Fibroblast of lung (primary cell): ENCODE measurements at places on chromosomes 2 and 18. TPM values are rescaled to one million over a fixed set of nuclear protein-coding genes. Genes with fewer than 3 reads are reported as not detected.

Gene SERPINB3
- total RNA-seq: not detected in 2 replicates

DNA sequence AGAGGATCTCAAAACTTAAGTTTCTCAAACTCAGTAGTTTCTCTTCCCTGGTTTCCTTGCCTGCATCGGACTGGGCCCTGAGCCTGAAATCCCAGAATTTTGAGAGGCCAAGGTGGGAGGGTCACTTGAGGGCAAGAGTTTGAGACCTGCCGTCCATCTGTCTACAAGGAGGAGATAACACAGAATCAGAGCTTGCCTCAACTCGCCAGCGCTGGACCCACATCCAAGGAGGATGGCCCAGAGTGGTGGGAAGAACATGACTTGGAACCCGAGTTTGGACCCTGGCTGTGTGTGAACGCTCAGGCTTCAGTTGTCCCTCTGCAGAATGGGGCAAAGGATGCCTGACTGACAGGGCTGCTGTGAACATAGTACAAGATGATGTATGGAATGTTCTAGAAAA is 80.1 kb downstream of the MCFD2 start:
- DNase-seq: no peak

GRCh38 chr2:47119001-47119400 is 36.1 kb downstream of the STPG4 start:
- DNase-seq: peak; percentile 76

Gene KIAA2012
- under 0.01 TPM in 1 of 2 replicates, not detected in the other for total RNA-seq

DNA sequence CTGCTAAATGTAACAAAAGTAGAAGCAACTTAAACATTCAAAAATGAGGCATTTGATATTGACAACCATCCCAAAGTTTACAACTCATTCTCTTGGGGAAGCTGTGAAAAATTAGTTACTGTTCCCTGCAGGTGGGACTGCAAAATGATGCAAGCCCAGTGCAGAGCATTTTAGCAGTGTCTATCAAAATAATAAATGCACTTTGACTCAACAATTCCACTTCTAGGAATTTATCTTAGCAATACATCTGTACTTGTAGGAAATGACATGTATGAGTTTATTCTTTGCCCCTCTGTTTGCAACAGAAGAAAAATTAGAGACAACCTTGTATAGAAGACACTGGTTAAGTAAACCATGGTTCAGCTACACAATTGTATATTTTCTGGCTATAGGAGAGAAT is 48.0 kb upstream of the TLK1 start:
- DNase-seq: no peak
